T-helper 9 cell (primary cell): ENCODE measurements at places on chromosomes 12 and 14.

DNA sequence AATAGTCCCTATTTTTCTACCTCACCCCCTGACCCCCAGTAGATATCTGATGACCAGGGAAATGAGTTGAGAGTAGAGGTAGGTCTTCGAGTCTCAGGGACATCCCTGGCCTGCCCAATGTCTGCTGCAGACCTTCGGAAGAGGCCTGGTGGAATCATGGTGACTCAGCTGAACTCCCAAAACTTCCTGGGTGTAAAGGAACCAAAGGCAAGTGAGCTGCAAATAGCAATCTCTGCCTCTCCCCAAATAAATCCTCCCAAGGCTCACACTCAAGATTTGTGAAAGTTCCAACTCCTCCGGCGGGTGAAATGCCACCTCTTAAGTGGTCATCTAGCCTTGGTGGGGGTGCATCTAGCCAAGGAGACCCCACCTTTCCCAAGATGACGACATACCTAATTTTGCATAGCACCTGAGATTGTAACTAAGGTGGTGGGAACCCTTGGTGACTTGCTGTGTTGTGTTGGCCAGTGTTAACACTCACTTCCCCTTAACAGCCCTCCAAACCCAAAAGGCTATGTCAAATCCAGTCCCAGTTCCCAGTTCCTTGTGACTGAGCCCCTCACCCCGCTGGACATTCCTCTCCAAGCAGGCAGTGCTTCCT, 6.3 kb downstream of the ZFP36L1 start:
- DNase-seq = no peak

DNA sequence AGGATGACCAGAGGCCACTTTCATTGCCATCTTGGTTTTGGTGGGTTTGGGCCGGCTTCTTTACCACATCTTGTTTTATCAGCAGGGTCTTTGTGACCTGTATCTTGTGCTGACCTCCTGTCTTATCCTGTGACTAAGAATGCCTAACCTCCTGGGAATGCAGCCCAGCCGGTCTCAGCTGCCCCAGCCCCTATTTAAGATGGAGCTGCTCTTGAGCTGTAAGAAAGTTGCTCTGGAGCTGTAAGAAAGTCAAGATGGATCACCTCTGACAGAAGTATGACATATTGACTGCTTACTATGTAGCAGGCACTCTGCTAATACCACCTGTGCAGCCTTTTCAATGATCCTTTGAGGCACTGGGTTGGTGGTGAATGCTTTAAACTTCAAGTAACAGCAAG, 52.1 kb downstream of the RIN3 start:
- DNase-seq = no peak

- no peak for DNase-seq
Observed at GRCh38 chr12:72578327-72578726, 306.2 kb downstream of the TRHDE start.

GRCh38 chr12:103810111-103810510, 30.9 kb downstream of the NT5DC3 start:
- DNase-seq = no peak

DNA sequence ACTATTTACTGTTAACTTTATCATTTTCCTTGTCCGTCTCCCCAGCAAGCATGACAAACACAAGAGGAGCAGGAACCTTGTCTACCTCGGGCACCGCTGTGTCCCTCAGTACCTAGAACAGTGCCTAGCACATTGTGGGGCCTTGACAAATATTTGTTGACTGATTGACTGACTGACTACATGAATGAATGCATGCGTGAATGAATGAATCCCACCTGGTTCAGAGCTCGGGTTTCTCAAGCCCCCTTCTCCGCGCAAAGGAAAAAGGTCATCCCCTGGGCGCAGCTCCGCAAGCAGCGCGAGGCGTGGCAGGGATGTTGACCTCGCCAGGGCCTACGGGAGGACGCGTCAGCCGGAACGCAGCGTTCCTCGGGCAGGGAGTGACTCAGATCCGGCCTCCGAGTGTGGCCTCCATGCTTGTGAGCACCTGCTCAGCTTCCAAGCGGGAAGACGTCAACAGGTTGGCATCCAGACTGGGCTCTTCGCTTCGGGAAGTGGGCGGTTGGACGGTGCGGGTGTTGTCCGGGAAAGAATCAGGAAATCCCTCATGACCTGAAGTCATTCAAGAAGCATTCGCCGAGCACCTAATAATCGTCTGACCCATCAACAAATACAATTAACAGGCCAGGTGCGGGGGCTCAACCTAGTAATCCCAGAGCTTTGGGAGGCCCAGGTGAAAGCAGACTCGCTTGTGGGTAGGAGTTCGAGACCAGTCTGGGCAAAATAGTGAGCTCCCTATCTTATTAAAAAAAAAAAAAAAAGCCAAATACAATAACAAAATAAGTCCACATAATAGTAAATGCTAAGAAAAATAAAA, 13.9 kb upstream of the UBC start:
- DNase-seq = peak; percentile 25

DNA sequence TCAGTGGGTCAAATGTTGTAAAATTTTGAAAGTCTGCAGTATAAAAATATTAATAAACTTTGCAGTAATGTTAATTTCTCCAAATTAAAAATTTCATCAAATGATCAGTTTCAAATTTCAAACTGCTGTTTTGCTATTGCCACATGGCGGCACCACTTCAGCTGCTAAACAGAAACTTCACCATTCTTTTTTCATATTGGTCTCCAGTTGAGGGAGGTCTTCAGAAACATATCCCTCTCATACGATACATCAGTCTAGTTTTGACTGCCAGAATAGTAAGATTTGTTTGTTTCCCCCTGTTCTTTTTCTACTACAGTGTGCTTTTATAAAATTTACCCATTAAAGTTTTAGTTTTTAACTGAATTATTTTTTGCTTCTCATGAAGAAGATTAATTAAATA, 4.2 kb upstream of the TRHDE start:
- DNase-seq = no peak
